ENCODE measurements at places on chromosomes 13 and 19.

- DNase-seq: no peak
Observed at GRCh38 chr13:46341112-46341711, 45.8 kb downstream of the RUBCNL start.

GRCh38 chr13:110726726-110727125 is 13.2 kb downstream of the ING1 start:
- no peak for DNase-seq

GRCh38 chr13:43694146-43694664 is 92.6 kb downstream of the ENOX1 start:
- no peak for DNase-seq

- no peak for DNase-seq
Observed at GRCh38 chr19:56732976-56733375, 61.4 kb upstream of the ZNF835 start.

- no peak for DNase-seq
Observed at GRCh38 chr19:56291867-56292266, 19.3 kb downstream of the EDDM13 start.

- DNase-seq: no peak
Observed at GRCh38 chr13:79491715-79492114, 10.8 kb downstream of the NDFIP2 start.

- peak; percentile 60 for DNase-seq
Observed at GRCh38 chr13:48318377-48318811, 14.8 kb downstream of the RB1 start.

DNA sequence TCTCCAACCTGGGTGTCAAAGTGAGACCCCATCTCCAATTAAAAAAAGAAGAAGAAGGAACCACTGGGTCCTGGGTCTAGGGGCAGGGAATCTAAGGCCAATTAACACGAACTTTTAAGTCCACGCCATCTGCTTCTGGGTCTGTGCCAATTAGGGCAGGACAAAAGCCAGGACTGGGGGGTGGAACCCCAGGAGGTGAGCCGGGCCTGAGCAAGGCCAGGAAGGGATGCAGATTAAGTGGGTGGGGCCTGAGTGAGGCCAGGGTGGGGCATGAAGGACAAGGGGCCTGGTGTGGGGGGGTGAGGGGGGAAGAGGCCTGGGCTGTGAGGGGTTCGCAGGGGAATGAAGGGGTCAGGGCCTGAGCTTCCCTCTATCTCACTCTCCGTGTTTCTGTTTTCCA is 26.3 kb upstream of the ZNF83 start:
- no peak for DNase-seq

- DNase-seq: no peak
Observed at GRCh38 chr19:16449330-16449961, 22.3 kb downstream of the EPS15L1 start.

- no peak for DNase-seq
Observed at GRCh38 chr13:79796136-79796535, 315.2 kb downstream of the NDFIP2 start.

DNA sequence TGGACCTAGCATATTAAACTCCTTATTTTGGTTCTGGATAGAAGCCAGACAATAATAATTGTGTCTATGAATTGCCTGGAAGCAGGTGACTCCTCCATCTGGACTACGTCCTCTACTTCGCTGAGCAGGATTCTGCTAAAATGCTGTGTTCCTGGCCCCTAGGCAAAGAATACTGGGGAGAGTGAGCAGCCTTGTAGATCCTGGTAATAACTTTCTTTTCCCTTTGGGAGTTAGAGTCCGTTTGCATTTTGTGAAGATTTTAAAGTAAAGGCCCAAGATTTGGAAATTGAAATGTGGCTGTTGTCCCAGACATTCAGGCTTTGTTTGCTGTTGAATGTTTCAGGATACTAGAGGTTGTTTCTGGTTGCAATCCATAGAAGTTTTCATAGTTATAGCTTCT is 511.9 kb upstream of the KLF12 start:
- DNase-seq: no peak

GRCh38 chr19:2138061-2138728 is 13.2 kb downstream of the AP3D1 start:
- DNase-seq: no peak

DNA sequence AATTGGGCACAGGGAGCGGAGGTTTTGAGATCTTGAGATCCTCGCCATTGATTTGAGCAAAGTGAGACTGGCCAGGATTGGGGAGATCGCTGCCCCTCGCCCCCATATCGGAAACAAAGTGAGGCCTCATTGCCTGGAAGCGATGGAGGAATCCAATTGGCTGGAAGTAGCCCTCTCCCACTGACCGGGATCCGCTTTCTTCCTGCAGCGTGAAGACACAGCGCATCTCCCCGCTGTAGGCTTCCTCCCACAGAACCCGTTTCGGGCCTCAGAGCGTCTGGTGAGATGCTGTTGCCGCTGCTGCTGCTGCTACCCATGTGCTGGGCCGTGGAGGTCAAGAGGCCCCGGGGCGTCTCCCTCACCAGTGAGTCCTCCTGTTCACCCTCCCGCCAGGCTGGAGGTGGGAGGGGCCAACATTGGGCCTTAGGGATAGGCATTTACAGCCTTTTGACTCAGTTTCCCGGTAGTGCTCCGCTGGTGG is 438 bp downstream of the PRKCSH start:
- no peak for DNase-seq

GRCh38 chr13:19587635-19588300 is 26.4 kb upstream of the TPTE2 start:
- peak; percentile 10 for DNase-seq

DNA sequence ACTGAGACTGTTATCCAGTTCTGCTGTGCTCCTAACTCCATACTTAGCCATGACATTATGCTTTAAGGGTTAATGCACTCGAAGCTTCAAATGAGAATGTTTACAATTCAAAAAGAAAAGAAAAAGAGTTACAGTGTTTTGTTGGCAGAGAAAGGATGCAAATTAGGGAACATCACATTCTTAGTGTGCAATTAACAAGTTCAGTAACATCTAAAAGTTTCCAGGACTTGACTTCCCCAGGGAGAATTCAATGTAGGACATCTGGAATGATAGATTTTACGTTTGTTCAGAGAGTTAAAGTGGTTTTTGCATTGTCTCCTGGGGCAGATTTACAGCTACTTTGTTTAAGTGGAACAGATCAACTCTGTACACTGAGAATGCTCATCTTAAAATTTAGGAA is 525.2 kb downstream of the LIG4 start:
- DNase-seq: no peak

- peak; percentile 31 for DNase-seq
Observed at GRCh38 chr13:80086304-80086721, 254.6 kb downstream of the SPRY2 start.

- DNase-seq: no peak
Observed at GRCh38 chr19:29760752-29761502, 45.9 kb upstream of the C19orf12 start.

DNA sequence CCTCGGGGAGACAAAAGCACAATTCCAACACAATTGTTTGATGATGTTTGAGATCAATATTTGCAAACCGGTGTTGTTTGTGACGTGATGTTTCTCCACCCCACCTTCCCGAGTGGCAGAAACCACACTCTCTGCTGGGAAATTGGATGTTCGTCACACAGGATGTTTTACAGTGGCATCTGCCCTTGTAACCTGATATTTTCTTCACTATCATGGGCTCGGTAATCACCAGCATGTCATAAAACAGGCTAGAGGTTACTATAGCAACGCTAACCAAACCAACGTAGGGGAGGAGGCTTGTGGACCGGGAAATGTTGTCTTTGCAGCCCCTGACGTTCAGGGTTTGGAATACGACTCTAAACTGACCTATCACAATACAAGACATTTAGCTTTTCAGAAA is 454.5 kb downstream of the IRS2 start:
- peak; percentile 80 for DNase-seq

DNA sequence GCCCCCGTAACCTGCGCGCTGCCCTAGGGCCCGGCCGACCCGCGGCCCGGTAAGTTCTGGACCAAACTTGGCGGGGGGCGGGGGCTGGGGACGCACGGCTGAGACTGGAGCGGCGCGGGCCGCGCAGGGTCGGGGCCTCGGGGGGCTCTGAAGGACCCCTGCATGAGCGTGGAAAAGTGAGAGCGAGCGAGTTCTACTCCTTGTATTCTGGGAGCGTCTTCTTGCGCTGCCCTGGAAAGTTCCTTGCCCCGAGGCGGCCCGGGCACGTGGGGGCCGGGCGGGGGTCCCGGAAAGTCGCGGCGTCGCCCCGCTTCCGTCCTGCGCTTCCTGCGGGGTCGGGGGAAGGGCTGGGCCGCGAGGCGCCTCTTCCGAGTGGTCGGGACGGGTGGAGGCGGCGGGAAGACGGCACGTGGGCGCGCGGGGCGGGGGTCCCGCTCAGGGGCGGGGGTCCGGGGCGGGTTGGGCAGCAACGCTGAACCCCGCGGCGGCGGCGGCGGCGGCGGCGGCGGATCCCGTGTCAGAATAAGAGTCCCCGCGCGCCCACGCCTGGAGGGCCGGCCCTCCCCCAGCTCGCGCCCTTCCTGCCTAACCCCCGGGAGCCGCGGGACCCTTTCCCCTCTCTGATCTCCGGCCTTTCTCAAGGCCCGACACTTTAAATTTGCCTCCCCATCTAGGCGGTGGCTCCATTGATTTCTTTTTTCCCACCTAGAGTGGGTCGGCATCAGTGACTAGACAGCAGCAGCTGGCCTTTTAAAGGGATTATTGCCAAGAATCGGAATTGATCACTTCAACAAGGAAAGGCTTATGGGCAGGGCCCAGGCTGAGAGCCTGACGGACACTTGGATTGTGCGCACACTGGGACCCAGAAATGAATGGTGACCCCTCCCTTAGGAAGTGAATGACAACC is 749 bp downstream of the GATAD2A start:
- DNase-seq: no peak

GRCh38 chr19:38433268-38433733 is at the start of gene RYR1:
RYR1 (plus strand) TSS chr19:38433691; CDS start chr19:38433830, 139 bp downstream.
- no peak for DNase-seq

GRCh38 chr19:39132344-39132969 is 6.9 kb downstream of the PAK4 start:
- no peak for DNase-seq

GRCh38 chr13:110503037-110503901 is 58.3 kb downstream of the RAB20 start:
- DNase-seq: no peak

DNA sequence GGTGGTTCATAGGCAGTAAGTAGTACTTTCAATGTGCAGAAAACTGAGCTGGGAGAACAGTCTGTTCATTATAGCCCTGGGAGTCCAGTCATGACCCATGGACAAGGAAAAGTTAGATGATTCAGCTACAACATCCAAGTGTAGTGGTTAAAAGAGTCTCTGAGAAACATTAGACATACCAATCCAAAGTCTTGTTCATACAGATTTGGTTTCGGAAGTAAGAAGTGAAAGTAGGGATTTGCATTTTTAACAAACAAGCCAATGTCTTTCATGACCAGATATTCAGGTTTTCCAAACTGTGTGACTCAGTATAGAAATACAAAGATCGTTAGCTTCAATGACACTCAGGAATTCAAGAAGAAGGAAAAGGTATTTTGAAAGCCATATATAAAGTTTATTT is 345.3 kb downstream of the SLITRK1 start:
- DNase-seq: no peak

DNA sequence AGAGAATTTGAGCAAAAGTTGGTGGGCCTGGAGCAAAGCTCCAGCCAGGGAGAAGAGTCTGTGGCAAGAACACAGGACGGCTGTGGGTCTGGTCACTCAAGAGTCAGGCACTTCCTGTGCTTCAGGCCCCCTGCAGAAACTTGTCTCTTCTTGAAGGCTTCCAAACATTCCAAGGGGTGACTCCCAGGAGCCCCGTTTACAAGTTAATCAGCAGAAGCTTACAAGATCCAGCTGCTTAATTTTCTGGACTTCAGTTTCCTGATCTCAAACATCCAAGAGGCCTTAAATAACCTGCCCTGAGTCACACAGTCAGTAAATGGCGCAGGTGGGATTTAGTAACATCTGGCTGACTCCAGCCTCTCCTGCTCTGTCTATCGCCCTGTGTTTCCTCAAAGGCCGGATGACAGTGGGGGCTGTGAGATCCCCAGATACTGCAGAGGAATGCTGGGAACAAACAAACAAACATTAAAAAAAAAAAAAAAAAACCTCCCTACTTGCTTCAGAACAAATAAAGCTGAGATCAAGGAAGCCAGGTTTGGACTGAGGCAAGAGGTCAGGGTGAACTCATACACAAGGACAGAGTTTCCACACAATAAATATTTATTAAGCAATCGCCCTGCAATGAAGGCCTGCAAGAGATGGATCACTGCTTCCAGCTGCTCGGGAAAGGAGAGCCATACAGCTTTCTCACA is 175.4 kb upstream of the RFC3 start:
- peak; percentile 72 for DNase-seq

GRCh38 chr13:112804374-112804773 is 114.5 kb downstream of the ATP11A start:
- no peak for DNase-seq

DNA sequence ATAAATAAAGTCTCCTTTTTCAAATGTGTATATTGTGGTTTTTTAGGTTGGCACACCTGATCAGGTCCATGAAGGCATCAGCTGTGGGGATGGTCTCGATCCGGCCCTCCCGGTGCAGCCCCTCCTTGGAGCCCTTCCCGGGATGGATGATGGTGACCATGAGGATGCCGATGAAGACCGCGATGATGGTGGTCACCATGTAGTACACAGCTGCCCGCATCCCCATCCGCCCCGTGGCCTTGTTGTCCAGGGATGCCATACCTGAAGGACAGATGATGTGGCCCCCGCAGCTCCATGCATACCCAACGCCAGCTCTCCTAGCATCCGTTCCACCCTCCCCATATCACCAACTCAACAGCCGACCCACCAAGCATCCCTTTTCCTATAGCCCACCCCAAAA is 11.4 kb downstream of the SLC1A6 start:
- DNase-seq: no peak
